ENCODE measurements at places on chromosomes 13 and 19. TPM values are rescaled to one million over a fixed set of nuclear protein-coding genes. Genes with fewer than 3 reads are reported as not detected.

The BCL2L12 gene
- not detected for total RNA-seq

The ZNF358 gene
- total RNA-seq, result 37.2 TPM

- DNase-seq, result no peak
Observed at GRCh38 chr13:47409778-47410177, 512.9 kb upstream of the HTR2A start.

DNA sequence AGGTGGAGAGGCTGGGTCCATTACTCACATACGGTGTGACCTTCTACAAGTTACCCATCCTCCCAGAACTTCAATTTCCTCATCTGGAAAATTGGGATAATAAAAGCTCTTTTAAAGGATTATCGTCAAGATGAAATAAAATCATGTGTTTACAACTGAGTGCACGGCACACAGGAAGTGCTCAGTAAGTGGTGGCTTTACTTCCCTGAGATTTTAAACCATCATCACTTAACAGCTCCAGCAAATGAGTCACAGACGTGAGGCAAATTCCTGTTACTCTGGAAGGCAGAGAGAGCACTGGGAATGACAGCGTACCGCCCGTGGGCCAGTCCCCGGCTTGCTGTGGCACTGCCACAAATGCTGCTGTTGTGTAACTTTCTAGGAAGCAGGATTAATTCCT lies 64.1 kb downstream of the MRPL57 start:
- peak; percentile 49 for DNase-seq

GRCh38 chr13:78133511-78133910 lies 214.9 kb upstream of the EDNRB start:
- no peak for DNase-seq

DNA sequence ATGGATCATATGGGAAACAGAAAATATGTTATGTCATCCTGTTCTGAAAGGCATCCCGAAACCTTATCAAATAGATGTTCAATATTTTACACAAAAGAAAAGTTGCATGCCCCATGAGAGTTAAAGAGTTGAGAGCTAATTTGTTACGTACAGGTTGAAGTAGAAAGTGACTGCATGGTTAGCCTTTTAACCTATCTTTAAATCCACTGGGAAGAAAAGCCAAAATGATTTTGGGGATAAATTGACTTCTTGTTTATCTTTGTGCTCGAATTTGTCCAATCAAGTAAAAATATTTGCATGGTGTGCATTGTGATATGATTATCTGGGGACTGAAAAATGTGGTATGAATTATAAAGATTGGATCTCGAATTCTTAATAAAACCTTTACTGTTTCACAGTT lies 230.1 kb downstream of the POSTN start:
- DNase-seq, result no peak

The LRRC8E gene
- 11.9 TPM for total RNA-seq

DNA sequence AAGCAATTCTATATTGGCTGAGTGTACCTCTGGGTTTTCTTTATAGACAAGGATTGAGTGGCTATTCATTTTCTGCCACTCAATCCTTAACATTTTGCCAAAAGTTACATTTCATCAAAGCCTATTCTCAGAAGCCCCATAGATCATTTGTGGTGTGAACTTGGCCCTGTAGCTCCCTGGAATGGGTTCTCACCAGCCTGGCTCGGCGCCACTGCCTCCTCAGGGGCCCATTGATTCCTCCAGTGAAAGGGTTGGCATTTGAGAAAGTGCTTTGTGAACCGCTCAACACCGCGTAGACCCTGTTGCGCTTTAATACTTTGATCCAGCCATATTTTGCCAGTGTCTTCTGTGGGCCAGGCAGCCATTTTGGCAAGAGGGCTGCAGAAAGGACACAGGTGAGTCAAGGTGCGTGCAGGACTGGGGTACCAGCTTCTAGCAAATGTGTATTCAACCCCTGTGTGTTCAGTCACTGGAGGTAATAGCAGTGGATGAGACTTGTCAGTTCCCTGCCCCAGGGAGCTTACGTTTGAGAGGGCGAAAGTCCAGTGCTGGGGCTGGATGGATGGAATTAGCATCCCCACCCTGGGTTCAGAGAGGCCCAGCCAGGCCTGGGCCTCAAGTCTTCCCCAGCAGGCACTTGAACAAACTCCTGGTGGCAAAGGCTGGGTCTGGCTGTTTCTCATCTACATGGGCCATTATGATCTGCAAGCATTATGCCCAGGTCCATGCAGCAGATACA lies 3.8 kb downstream of the RAB8A start:
- DNase-seq, result no peak

The ZNF497 gene
- 3.2 TPM for total RNA-seq

The MBD3L3 gene
- total RNA-seq, result not detected

GRCh38 chr19:1453525-1454364 lies 3.8 kb downstream of the APC2 start:
- peak; percentile 81 for DNase-seq

DNA sequence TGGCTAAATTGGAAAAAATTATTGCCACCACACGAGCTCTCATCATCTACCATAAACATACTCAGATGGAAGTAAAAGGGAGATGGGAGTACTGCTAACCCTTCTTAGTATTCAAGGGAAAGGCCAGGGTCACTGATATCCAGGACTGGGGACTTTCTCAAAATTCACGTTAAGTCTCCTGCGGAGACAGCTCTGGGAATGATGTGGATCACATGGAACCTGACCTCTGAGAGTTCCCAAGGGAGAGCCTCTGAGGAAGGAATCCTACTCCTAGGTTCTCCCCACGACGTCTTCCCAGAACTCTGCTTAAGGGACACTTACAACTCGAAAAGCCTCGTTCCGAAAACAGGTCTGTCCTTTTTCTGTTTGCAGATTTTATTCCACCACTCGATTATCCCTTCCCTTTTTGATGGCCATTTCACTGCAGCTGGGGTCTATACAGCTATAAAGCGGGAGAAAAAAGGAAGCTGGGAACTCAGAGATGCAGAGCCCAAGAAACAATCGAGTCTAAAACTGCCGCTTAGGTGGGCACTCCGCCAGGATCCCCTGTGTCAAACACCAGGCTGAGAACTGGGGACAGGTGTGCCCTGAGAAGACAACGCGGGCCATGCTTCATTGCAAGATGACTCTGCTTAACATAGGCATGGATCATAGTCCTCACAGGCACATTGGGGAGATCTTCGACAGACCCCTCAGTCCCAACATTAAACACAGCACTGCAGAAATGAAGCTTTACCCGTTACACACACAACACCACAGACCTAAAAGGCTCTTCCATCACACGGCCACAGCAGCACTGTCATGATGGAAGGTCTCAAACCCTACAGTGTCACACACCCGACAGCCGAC lies 823 bp upstream of the ZNF567 start:
- DNase-seq, result no peak

DNA sequence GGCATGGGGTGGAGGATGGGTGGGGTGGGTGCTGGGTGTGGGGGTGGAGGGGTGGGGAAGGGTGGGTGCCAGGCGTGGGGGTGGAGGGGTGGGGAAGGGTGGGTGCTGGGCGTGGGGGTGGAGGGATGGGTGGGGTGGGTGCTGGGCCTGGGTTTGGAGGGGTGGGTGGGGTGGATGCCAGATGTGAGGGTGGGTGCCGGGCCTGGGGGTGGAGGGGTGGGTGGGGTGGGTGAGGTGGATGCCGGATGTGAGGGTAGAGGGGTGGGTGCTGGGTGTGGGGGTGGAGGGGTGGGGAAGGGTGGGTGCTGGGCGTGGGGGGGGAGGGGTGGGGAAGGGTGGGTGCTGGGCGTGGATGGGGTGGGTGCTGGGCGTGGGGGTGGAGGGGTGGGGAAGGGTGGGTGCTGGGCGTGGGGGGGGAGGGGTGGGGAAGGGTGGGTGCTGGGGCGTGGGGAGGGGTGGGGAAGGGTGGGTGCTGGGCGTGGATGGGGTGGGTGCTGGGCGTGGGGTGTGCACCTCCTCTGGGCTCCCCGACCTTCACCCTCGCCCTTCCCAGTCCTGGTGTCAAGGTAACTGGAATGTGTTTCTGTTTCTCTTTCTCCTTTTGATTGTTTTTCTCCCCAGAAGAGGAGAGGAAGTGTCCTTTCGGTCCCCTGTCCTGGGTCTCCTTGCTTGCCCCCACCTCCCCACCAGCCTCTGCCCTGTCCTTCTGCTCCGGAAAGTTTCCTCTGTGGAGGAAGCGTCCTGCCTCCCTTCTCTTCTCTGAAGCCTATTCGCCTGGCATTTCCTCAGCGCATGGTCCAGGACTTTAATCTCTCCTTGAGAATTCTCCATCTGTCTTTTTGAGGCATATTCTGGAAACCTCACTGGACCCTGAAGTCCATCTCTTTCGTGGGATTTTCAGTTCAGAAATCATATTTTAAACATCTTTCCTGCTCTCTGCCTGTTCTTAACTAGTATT lies 22.9 kb upstream of the CFAP97D2 start:
- no peak for DNase-seq

The FARP1 gene
- 46.0 TPM for total RNA-seq

GRCh38 chr13:32983058-32983457 lies 33.2 kb upstream of the KL start:
- DNase-seq, result no peak

DNA sequence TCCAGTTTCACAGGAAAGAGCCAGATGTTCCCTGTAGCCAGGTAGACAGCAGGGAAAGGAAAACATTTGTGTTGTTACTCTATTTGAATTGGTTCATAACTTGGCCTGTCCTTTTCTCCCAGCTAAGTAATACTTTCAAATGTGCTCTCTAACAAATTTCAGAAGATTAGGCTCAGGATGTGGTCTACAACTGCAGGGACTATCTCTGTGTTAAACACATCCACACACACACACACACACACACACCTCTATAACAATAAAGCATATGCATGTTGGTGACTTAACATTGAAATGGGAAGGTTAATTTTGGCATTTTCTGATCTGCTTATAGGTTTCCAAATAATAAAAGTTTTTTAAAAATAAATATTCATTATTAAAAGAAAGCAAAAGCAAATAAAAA lies 316.0 kb upstream of the ARGLU1 start:
- DNase-seq, result no peak

- DNase-seq, result no peak
Observed at GRCh38 chr19:3976495-3977241, 5.8 kb upstream of the DAPK3 start.

GRCh38 chr13:60572003-60572798 lies 175.2 kb downstream of the TDRD3 start:
- peak; percentile 52 for DNase-seq

- DNase-seq, result no peak
Observed at GRCh38 chr19:5021046-5021445, 52.1 kb downstream of the KDM4B start.

DNA sequence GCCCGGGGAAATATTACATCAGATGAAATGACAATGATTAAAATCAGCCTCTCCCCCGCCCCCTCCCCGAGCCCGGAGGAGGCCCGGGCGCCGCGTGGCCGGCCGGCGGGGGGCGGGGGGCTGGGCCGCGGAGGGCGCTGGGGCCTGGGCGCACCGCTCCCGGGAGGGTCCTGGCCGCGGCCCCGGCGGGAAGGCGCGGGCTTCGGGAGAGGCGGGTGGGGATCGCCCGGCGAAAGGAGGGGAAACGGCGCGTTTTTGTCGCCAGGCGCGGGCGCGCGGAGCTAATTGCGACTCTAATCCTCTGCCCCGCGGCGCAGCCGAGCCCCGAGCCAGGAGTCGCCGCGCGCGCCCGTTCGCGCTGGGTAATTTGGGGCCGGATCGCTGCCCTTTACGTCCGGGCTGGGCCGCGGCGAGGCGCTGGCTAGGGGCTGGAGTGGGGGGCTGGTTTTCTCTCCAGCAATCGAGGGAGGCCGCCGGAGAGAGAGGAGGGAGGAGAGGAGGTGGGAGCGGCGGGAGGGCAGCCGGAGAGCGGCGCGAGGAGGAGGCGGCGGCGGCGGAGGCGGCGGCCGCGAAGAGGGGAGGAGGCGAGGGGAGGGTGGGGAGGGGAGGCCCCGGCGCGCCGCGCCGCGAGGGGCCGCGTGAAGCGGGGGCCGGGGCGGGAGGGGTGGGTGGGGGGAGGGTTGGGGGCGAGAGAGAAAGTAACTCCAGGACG lies at the start of gene KCTD15:
TSS of gene KCTD15 (plus strand) at position 707 of the 712 bp plus-strand sequence. CDS start 3,585 bp downstream, outside the sequence.
- peak; percentile 73 for DNase-seq

- no peak for DNase-seq
Observed at GRCh38 chr19:23318143-23318542, 67.9 kb upstream of the ZNF724 start.

DNA sequence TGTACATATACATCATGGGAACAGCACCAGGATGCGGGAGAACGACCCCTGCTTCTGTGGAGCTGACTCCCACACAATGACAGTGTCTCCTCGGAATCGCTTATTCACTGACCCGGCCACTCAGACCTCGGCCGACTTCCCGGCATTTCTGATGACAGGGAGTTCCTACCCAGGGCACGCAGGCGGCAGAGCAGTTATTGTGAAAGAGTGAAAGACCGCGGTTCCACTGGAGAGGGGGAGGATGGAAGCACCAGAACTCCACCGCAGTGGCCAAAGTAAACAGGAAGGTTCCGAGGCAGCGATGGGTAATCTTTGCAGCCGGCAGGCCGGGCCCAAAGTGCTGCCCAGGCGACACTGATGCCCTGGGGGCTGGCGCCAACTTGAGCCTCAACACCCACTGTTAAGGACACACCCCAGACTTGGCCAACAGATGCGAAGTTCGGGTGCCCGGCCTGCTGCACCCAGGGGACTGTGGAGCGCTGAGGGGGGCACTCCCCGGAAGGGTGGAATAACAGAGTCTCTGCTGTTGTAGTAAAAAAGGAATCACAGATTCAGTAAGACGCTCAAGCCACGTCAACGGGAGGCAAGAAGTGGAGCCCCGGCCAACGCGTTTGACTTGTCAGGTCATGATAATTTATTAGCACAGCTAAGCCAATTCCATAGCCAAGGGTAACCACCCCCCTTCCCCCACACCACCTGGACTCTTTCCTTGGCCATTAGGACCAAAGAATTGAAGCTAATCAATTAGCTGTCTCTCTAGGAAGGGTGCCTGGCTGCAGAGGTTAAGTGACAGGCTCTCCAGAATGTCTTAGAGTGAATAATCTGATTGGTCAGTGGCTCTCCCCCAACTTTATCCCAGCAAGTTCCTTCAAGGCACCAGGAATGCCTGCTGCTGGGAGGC lies 5.8 kb downstream of the MLLT1 start:
- DNase-seq, result peak; percentile 88

DNA sequence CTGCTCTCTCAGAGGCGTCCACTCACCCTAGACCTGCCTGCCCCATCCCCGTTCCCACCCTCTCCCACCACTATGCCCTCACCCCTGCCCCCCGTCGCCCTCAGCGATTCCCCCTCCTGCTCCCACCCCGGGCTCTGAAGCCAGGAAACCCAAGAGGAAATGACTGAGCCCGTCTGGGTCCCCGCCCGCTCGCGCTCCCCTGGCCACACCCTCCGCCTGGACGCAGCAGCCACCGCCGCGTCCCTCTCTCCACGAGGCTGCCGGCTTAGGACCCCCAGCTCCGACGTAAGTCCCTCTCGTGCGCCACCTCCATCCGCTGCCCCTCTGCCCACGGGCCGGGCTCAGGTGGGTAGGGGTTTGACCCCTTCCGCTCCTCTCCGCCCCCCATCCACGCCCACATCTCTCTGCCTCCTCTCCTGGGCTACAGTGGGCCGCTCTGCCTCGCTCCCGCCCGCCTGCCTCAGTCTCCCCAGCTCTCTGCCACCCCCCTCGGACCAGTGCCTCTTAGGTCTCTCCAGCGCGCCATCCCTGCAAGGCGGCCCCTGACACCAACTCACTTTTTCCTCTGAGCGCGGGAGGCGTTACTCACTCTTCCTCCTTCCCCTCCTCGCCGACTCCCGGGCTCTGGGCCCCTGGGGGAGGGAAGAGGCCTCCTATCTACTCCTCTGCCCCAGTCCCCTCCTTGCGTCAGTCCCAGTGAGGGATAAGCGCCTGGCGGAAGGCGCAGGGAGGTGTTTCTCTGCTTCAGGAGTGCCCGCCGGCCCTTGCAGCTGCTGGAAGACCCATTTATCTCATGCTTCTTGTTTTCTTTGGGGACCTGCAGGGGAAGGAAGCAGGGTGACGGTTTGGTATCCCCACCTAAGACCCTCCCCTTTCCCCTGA lies at the start of gene FXYD5:
TSS of gene FXYD5 (plus strand) at position 211 of the 882 bp plus-strand sequence. CDS start 816 bp downstream, outside the sequence.
- DNase-seq, result peak; percentile 87

The PLK5 gene
- total RNA-seq, result not detected
